ENCODE measurements at places on chromosomes 11 and 22.

GRCh38 chr11:76745561-76746207 is 37.5 kb upstream of the TSKU start:
- no peak for DNase-seq

- DNase-seq: no peak
These were observed 69.3 kb upstream of the WNT7B start for GRCh38 chr22:46046299-46046685.

DNA sequence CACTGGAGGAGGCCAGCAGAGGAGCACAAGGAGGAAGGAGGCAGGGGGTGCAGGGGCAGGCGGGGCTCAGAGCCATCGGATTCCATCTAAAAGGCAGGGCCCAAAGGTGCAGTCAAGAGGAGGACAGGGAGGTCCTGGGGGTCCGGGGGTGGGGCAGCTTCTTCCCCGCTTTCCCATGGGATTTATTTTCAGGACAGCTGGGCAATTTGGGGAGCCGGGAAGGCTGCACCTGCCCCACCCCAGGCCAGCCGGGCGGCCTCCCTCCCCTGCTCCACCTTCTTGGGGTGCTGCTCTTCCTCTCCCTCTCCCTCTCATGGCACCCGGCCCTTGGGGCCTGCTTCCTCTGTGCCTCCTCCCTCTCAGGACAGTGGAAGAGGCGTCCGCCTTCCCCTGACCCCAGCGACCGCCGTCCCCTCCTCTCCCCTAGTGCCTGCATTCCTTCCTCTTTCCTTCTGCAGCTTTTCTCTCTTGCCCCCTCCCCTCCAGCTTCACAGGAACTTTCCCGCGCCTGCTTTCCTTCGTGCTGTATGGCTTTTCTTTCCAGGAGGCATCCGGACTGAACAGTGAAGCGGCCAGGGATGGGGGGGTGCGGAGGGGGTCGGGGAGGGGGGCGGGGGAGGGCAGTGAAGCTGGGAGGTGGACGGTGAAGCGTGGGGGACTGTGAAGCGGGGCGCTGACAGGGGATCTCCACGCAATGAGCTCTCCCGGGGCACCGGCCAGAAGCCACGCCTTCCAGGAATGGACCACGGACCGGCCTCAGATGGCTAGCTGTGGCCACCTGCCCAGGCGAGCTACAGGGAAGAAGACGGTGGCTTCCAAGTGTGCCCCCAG is 26.9 kb downstream of the APOBEC3H start:
- DNase-seq: no peak

- DNase-seq: no peak
These were observed 74.2 kb downstream of the MYO7A start for GRCh38 chr11:77201991-77202841.

- DNase-seq: no peak
These were observed 128.7 kb upstream of the C11orf58 start for GRCh38 chr11:16609769-16610168.

- no peak for DNase-seq
These were observed 24.6 kb upstream of the SMPD1 start for GRCh38 chr11:6365659-6366058.

DNA sequence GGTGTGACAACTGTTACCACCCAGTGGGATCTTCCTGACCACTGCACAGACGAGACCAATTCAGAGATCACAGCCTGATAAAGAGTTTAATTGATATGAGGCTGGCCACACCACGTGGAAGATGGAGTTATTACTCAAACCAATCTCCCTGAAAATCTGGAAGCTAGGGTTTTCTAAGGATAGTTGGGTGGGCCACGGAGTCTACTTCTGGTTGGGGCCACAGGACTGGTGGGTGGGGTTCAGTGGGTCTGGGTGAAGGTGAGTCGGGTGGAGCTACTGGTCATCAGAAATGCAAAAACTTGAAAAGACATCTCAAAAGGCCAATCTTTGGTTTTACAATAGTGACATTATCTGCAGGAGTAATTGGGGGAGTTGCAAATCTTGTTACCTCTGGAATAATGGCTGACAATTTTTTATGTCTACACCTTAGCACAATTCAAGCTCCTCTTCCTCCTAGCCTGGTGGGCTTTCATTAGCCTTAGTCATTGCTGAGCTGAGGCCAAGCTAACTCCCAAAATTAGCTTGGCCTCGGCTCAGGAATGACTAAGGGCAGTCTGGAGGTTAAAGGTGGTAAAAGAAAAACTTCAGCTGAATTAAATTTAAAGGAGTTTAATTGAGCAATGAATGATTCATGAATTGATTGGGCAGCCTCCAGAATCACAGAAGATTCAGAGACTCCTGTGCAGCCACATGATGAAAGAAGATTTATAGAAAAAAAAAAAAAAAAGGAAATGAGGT is 13.1 kb downstream of the C11orf96 start:
- DNase-seq: no peak

DNA sequence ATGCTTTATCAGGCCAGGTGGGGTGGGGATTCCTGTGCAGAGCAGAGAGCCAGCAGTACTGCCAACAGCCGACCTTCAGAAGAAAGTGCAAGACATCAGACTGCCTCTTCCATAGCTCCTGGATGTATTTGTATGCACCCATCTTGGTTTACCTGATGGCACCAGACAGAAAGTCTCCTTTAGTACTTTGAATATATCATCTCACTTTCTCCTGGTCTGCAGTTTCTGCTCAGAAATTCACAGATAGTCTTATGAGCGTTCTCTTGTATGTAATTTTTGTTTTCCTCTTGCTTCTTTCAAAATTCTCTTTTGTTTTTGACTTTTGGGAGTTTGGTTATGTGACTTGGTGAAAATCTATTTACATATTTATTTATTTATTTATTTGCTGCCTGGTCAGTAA is 446.4 kb upstream of the CADM1 start:
- no peak for DNase-seq

GRCh38 chr11:131522851-131523250 is 152.4 kb downstream of the NTM start:
- DNase-seq: no peak

DNA sequence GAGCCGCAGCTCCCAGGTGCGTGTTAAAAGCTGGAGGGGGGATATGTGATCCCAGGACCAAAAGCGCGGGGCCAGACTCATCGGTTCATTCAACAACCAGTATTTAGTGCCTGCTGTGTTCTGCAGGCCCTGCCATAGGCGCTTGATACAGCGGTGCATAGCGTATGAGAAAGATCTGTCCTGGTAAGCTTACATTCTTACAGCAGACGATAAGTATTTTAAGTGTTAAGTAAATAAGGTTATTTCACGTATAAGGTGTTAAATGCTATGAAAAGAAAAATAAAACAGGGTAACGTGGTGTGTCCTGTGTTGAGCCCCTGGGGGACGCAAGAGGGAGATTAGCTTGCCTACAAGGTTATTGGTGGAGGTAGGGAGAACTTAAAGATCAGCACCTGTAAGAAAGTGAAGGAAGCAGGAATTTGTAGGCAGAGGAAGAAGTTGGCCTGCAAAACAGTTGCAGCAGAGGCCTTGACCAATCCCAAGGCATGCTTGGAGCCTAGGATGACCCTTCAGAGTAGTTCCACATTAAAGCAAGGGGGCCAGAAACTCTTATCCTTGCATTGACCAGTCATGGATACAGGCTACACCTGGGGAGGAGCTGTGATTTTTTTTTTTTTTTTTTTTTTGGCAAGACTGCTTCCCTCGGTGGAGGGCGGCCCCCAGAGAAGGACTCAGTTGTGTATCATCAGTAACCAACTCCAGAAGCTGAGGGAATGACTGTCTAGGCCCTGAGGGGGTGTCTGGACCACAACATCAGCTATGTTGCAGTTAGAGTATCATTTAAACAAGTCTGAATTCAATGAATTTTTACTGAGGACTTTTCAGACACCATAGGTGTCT is 487 bp upstream of the LIPT2 start:
- no peak for DNase-seq

DNA sequence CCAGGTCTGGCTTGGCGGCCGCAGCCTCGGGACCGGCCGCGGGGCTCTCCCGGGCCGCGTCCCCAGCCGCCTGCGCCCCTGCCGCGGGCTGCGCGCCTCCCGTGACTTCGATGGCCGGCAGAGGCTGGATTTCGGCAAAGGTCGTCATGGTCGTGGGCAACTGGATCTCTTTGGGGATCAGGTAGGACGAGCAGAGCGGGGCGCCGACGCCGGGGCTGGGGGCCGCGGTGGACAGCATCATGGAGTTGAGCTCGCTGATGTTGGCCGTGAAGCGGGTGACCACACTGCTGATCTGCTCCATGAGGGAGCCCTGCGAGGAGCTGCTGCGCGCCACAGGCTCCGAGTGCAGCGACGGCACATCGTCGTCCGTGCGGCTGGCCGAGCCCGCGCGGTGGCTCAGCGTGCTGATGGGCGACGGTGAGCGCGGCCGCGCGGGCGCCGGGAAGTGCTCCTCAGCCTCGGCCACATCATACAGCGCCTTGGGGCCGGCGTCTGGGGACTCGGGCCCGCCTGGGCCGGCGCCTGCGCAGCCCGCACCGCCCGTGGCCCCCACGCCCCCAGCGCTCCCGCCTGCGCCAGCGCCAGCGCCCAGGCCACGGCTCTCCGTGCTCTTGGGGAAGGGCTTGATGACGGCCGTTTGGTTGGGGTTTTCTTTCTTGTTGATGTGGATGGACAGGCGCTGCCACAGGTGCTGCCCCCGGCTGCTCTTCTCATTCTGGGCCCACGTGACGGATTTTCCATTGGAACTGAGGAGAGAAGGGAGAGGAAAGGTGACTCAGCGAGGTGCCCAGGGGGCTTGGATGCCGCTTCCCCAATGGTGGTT is 171.4 kb upstream of the CTSC start:
- no peak for DNase-seq

DNA sequence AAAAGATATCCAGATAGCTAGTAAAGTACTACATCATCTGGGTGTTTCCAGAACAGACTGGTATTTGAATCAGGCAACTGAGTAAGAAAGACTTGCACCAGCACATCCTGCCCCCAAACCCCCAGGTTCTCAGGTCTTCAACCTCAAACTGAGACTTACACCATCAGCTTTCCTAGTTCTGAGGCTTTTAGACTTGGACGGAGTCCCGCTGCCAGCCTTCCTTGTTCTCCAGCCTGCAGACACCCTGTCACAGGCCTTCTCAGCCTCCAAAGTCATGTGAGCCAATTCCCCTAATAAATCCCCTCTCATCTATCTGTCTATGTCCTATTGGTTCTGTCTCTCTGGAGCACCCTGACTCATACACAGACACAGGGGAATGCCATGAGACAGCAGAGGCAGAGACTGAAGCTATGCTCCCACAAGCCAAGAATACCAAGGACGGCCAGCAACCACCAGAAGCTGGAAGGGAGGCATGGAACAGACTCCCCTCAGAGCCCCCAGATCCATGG is 10.9 kb downstream of the SMCO4 start:
- DNase-seq: no peak

GRCh38 chr11:121194731-121195596 is 93.9 kb downstream of the TECTA start:
- DNase-seq: peak; percentile 5

Measured in activated T-helper 9 cell treated with anti-CD3 and anti-CD28 coated beads, Interleukin-2, amount 50 U/mL, for 16 hours (primary cell).